ENCODE measurements at places on chromosomes 12 and 14. TPM values are rescaled to one million over a fixed set of nuclear protein-coding genes. Genes with fewer than 3 reads are reported as not detected.

ASCL1 gene
- polyA plus RNA-seq, result 5.0 TPM

FOS gene
- polyA plus RNA-seq, result 296 TPM

PXN gene
- polyA plus RNA-seq, result 5.9 TPM

PRB2 gene
- polyA plus RNA-seq, result not detected

DNAI7 gene
- polyA plus RNA-seq, result 0.58 TPM

DNAJC22 gene
- polyA plus RNA-seq, result 1.1 TPM

ZC3H14 gene
- 70.5 TPM for polyA plus RNA-seq
